Esophagus squamous epithelium (tissue), 5 donors: ENCODE measurements at places on chromosomes 7 and 10.

DNA sequence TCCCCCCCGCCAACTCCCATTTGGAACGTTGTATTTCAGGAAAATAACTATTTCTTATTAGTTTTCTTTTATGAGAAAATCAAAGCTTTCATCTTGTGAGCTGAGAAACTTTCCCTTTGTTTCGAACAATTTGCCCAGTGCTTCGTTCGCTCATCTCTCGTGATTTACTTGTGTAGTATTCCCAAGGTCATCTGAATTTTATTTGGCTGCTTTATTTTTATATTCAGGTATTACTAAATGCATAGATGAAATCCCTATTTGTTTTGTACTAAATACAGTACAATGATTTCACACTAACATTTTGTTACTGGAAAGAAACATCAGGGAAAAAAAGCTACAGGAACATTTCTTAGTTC, 12.0 kb upstream of the EBLN1 start:
- no peak for DNase-seq

DNA sequence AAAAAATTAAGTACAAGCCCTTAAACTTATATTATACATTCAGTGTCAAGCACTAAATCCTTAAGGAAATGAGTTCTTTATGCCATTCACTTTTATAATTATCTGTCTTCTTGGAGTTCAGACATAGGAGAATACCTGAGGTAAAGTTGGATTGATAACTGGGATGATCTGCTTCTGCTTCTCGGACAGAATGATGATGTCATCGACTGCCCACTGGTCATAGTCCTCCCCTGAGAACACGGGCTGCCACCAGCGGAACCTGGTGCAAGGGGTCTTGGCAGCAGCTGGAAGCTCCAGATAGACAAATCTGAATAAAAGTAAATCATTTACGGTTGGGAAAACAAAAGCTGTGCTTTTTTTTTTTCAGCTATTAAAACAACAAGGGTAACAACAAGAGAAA, 148.2 kb upstream of the SLC26A5 start:
- no peak for DNase-seq

DNA sequence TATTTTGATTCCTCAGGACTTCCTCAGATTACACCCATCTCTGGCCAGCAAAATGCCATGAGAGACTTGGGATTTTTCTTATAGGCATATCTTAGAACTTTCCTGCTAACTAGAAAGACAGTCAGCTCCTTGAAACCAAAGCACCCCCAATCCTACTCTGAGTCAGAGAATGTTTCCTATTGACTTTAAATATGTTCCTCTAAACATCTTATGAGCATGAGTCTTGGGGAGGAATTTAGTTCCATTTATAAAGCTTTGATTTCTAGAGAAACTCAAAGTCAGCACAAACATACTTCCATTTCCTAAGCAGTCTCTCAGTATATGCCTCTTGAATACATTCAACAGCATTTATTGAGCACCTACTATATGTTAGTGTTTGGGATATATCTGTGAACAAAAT, 128.5 kb downstream of the INHBA start:
- no peak for DNase-seq

DNA sequence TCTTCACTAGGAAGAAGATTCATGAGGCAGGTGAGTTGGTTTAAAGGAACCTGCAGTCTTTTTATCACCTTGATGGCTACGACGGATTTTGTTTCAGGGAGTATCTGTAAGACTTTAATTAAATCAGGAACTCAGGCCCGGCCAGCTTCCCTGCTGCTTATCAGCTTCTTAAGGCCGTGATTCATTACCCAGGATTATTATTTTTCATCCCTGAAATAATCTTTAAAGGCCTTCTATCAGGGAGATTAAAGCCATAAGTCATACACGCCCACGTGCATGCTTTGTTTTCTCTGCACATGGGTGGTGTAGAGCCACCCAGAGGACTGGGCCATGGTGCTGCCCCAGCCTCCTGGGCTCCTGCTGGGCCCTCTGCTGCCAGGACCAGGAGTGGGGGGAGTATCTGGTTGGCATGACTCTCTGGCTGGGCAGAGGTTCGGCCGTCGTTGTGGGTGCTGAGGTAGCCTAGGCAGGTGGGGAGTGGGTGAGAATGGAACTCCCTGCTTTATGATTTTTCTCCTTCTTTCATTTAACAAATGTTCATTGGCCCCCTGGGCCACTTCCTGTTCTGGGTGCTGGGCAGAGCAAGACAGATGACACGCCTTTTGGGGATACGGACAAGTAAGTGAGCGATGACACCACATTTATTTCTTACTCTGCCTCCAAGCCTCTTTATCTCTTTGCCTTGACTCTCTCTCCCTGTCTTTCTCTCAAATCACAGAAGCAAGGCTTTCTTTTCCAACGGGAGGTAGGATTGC, 39.0 kb upstream of the PCBD1 start:
- no peak for DNase-seq

GRCh38 chr7:55178863-55179773, 160.3 kb downstream of the EGFR start:
- no peak for DNase-seq

GRCh38 chr10:102113956-102114857, 6.0 kb downstream of the LDB1 start:
- DNase-seq: no peak

DNA sequence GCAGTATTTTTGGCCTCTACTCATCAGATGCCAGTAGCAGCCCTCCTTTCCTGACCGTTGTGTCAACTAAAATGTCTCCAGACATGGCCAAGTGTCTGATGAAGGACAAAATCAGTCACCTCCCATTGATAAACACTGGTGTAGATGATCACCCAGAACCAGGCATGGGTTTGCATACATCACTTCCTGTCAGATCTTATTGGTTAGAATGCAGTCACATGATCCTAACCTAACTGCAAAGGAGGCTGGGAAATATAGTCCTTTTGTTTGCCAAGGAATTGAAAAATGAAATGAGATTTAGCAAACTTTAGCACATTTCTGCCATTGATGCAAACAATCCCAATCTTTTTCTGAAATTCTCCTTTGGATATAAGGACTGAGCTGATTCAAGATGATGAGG, 141.4 kb downstream of the BUB3 start:
- DNase-seq: no peak

DNA sequence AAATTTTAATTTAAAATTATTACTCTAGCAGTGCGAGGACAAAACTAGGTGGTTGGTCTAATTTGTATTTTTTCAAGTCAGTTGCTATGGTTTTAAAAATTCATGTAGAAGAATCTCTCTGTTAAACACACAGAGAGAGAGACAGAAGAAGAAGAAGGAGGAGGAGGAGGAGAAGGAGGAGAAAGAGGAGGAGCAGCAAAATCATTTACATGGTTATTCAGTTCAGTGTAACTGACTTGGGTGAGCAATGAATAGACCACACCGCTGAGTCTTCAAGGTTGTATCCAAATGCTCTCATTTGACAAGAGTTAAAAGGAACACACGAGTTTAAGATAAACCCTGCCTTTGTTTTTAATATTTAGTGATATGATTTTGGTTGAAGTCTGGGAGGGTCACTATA, 131.1 kb downstream of the PDE1C start:
- DNase-seq: no peak

GRCh38 chr10:80409121-80409520, 770 bp downstream of the PRXL2A start:
- no peak for DNase-seq

DNA sequence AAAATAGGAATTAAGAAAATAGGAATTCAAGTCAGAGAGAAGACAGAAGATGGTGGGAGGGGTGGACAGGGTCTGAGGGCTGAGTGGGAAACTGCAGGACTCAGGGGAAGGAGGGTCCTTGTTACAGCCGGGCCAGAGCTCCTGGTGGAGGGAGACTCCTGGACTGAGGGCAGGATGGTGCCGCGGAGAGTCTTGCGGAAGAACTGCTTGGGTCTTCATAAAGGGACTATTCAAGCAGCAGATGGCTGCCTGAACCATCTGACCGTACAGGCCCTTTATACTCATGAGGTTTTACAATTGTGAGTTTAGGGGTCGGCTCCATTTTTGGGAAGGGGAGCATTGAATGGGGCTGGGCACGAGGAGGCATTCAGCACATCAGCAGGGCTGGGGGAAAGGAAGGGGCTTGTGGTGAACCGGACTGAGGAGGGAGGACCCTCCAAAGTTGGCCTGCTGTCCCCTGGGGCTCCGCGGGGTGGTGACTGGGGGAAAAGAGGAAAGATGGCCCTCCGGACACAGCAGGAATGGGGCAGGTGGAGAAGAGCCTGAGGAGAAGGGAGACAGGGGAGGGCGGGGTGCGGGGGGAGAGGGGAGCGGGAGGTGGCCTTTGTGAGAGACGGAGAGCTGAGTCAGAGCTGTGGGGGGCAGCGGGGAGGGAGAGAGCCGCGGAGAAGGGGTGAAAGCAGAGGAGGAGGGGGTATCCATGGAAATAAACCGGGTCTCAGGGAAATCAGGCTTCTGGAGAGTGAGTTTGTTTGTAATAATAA, 1.5 kb downstream of the FAM131B start:
- no peak for DNase-seq

GRCh38 chr7:69678494-69679187, 80.4 kb downstream of the AUTS2 start:
- no peak for DNase-seq

GRCh38 chr10:71368643-71369042, 28.1 kb upstream of the CDH23 start:
- DNase-seq: no peak

DNA sequence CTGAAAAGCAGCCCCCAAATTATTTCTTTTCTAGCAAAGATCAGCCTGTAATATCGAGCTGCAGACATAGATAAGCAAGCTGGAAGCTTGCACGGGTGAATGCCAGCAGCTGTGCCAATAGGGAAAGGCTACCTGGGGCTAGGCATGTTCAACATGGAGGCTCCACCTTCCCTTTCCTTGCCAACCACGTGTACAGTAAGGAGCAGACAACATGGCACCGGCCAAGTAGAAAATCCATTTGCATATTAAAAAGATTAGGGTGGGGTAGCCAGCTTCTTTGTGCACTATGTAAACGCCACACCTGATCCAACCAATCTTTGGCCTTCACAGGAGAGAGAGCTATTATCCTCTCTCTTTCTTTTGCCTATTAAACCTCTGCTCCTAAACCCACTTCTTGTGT, 56.7 kb upstream of the SEPHS1 start:
- no peak for DNase-seq

- no peak for DNase-seq
Measured at GRCh38 chr10:98587156-98587837, 140.6 kb upstream of the HPS1 start.

DNA sequence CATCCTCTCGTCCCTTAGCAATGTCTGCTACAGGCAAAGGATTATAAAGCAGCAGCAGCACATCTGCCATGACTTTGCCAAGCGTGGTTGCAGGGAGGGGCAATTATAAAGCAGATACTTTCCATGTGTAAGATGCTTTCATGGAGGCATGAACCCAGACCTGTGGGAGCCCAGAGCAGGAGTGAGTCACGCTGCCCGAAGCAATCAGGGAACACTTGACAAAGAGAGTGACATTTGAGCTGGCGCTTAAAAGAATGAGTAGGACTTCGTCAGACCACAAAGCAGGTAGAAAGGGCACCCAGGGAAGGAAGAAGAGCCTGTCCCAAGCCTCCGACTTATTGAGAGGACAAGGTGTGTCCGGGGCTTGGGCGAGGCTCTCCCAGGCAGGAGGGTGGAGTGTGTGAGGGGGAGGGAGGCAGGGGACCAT, 147.2 kb downstream of the MYOF start:
- no peak for DNase-seq

DNA sequence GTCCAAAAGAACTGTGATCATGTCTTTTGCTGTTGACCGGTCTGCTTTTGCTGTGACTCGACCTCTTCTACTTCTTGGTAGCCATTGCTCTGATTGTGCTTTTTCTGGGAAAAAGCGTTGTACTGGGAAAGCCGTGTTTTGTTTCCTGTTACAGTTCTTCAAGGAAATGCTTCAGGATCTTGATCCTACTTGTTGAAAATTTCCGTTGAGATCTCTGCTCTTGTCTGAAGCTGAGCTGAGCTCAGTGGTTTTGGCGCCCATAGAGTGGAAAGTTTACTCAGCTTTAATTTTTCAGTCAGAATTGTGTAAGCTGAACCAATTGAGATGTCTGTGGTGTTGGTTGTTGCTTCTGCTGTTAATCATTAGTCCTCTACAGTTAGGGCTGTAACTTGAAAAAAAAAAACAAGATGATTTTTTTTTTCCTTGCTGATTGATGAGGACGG, 302.2 kb downstream of the CCDC3 start:
- DNase-seq: no peak

- no peak for DNase-seq
Measured at GRCh38 chr7:94056796-94057207, 52.6 kb upstream of the BET1 start.

- DNase-seq: no peak
Measured at GRCh38 chr10:72309290-72310240, 35.8 kb downstream of the DDIT4 start.

DNA sequence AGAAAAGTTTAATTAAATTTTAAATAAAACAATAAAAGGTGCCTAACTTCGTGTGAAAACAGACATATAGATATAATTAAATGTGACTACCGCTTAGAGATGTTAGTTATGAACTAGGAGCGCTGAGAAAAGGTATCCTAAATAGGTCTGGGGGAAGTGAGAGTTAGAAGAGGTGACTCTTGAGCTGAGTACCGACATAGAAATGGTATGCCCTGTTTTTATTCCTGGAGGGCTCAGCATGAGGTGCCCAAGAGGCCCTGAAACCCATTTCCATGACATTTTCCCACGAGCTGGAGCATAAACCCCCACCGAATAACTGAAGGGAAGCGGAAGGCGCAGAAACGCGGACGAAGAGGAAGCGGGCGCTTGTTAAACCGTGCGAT, 433 bp upstream of the STARD3NL start:
- no peak for DNase-seq

DNA sequence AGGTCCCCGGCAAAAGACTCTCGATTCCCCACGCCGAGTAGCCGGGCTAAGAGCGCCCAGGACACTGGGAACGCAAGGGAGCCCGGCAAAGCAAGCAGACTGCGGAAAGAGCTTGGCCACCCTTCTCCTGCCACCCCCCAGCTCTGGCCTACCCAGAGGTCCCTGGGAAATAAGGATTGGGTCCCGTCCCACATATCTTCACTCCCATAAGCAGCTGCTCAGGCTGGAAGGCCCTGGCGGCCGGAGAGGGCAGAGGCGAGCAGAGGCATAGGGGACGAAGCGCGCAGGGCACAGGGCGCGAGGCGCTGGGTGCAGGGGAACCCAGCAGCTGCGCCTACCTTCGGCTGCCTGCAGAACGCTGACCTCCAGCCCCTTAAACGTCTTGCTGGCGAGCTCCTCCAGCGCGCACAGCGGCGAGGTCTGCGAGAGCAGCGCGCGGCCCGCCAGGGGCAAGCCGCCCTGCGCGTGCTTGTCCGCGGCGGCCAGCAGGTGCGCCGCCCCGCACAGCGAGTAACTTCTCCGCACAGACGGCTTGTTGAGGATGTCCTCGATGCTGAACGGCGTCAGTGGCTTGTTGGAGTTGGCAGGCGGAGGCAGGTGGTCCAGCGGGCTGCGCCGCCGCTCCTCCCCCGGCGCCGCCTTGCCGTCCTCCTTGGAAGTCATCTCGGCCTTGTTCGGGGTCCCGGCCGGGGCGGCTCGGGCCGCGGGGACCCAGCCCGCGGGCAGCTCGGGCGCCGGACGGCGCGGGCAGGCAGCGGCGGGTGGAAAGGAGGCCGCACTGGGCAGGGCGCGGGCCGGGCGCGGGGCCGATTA, 904 bp downstream of the LBX1 start:
- DNase-seq: no peak
